ENCODE measurements at places on chromosomes 1 and 21.

- DNase-seq, result no peak
Observed at GRCh38 chr1:24941564-24941963, 11.5 kb upstream of the RUNX3 start.

GRCh38 chr1:109181085-109181806 is 32.5 kb upstream of the SARS1 start:
- no peak for DNase-seq

- no peak for DNase-seq
Observed at GRCh38 chr1:53754484-53755312, 15.7 kb upstream of the GLIS1 start.

DNA sequence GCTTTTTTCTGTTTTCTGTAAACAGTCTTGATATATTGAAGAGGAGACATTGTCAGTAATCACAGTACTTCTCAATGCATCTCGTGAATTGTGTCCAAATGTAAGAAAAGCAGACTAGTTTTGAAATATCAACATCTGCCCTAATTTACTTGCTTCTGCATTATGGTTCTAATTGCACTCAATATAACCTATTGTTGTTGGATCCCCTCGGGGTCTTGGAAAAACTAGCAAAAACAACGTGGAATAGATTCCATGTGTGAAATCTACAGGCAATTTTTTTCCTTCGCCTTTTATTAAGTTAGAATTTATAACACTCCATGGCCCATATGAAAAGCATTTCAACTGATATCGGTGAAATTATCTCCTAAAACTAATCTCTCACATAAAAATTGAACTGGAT is 236.5 kb downstream of the TTLL7 start:
- no peak for DNase-seq

DNA sequence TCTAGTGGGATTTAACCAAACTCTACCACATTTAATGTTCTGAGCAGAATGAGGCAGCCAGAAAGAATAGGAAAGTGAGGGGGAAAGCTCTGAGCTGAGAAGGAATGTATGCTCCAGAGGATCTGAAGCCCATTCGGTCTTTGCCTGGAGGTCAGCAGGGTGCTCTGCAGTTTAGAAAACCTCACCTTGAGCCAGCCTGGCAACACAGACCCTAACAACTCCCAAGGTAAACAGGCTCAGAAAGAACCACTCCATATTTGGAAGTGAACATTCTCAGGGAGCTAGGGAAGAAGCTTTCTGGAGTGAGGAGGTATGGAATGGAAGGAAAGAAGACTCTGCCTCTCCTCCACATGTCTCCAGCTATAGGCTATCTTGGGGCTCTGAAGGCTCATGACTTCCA is 398.8 kb downstream of the SEC16B start:
- no peak for DNase-seq

DNA sequence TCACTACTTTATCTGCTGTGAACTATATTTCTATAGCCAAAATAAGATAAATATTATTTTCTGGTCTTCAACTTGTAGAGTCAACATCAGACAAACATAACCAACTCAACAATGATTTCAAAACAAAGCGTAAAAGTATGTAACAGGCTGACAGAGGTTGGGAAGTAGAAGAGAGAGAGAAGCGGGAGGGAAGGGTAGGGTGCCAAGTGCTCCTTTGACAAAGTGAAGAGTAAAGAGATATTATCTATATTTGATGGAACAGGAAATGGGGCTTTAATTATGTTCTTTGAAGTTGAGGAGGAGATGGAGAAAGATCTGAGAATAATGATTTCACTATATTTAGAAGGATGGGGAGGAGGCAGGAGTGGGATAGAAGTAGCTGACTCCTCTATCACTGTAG is 70.1 kb downstream of the DNTTIP2 start:
- DNase-seq, result no peak

Data from stimulated activated CD4-positive, alpha-beta T cell treated with anti-CD3 and anti-CD28 coated beads, Interleukin-1b, Interleukin-23, amount 100 ng/mL, for 1 hour (primary cell).